ENCODE measurements at places on chromosomes 16 and 17. TPM values are rescaled to one million over a fixed set of nuclear protein-coding genes. Genes with fewer than 3 reads are reported as not detected.

RAMP2 gene
- 16.2 TPM for total RNA-seq

MYH13 gene
- 0.09 TPM for total RNA-seq

ADGRG1 gene
- total RNA-seq = not detected

TMEM256 gene
- 122 TPM for total RNA-seq

TMEM114 gene
- not detected for total RNA-seq

NPIPB13 gene
- 3.2 TPM for total RNA-seq

TEX19 gene
- total RNA-seq = 0.51 TPM

MYO18A gene
- total RNA-seq = 564 TPM

CCL14 gene
- not detected for total RNA-seq

UTS2R gene
- total RNA-seq = 10.8 TPM

C16orf86 gene
- total RNA-seq = 14.9 TPM

LGALS9B gene
- not detected for total RNA-seq

PARD6A gene
- total RNA-seq = 0.74 TPM

DNAAF8 gene
- 0.77 TPM for total RNA-seq

NXPH3 gene
- 8.1 TPM for total RNA-seq

SERPINF2 gene
- total RNA-seq = not detected

TMIGD1 gene
- total RNA-seq = not detected

TP53TG3C gene
- not detected for total RNA-seq

SGCA gene
- 57.5 TPM for total RNA-seq

Data from cardiac muscle cell (in vitro differentiated cells and primary cell).